COLO829 (cell line): ENCODE measurements at places on chromosomes 11 and 22.
A peak's percentile ranks its signal among the peaks of the same experiment; 100 is the strongest.

DNA sequence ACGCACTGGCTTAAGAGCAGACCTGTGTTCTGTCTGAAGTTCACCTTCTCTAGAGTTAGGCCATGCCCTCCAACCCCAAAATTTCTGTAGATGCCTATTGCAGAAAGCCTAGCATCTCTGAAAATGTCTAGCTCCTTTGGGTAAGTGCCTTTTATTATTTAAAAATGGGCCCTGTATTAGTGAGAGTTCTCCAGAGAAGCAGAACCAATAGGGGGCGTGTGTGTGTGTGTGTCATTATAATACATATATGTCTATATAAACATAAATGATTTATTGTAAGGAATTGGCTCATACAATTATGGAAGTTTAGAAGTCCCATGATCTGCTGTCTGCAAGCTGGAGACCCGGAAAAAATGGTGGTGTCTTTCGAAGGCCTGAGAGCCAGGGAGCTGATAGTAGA lies 144.7 kb downstream of the TTC17 start:
- DNase-seq, result no peak

GRCh38 chr11:13745165-13745564 lies 76.7 kb downstream of the FAR1 start:
- no peak for DNase-seq

GRCh38 chr11:130603335-130603906 lies 155.0 kb downstream of the ADAMTS15 start:
- DNase-seq, result no peak

DNA sequence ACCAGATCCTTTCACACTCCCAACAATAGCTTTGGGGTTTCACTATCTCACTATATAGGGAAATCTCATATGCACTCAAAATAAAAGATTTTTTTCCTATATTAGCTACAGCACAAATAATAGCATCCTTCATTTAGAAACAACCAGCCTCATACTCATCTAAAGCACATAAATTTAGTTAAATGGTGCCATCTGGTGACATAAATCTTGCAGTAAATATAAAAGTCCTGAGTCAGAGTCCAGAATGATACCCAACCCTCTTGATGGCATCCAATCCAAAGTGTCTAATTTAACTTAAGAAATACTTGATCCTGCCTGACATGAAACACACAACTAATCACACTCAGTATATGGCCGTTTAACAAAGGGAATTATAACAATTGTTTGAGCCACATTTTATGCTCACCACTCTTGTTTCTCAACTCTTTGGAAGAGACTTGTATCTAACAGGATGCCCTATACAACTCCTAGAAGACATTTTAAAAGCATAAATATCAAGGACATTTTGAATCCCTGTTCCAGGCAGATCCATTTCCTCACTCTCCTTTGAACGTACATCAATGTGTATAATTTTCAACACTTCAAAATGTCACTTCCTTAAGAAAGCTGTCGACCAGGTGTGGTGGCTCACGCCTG lies 36.2 kb downstream of the DLG2 start:
- peak; percentile 33 for DNase-seq

DNA sequence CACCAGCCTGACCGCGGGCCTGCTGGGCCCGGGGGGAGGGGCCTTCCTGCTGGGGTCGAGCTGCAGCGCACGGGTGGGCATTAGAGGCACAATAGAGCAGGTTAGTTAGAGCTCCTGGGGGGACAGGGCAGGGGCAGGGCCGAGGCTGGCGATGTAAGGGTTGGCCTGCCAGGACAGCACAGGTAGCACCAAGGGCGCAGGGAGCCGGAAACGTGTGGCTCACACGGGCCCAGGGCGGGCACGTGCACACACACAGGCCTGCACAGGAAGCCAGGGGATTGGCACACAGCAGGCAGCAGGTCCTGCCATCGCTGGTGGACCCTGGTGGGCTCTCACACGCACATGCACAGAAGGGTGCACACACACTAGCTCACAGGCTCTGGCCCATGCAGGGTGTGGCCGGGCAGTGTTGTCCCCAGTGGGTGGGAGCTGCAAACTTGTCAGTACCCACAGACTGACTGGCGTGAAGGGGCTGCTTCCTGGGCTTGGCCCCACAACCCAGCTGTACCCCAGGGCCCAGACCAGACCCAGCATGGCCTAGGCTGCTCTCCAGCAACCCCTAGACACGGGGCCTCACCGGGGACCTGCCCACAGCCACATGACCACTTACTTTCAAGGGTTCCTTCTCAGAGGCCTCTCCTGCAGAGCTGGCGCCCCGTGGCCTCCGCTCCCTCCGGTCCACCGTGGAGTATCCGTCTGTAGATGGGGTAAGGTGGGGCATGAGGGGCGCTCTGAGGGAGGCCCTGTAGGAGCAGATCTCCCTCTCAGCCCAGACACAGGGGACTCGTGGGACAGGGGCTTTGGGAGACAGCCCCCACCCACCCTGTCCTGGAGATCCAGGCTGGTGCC lies 29.9 kb upstream of the TXNRD2 start:
- no peak for DNase-seq

- no peak for DNase-seq
Observed at GRCh38 chr11:61062181-61062930, 39.9 kb upstream of the CD5 start.

DNA sequence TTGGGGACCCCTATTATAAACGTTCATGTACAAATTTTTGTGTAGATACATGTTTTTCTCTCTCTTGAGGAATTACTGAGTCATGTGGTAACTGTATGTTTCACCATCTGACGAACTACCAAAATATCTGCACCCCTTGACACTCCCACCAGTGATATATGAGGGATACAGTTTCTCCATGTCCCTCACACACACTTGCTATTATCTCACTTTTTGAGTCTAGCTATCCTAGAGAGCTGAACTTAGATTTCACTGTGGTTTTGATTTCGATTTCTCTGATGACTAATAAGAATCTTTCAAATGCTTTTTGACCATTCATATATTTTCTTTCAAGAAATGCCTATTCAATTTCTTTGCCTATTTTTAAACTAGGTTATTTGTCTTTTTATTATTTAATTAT lies 200.2 kb downstream of the PGR start:
- no peak for DNase-seq

GRCh38 chr11:40354121-40354520 lies 1105.3 kb downstream of the LRRC4C start:
- DNase-seq, result no peak

DNA sequence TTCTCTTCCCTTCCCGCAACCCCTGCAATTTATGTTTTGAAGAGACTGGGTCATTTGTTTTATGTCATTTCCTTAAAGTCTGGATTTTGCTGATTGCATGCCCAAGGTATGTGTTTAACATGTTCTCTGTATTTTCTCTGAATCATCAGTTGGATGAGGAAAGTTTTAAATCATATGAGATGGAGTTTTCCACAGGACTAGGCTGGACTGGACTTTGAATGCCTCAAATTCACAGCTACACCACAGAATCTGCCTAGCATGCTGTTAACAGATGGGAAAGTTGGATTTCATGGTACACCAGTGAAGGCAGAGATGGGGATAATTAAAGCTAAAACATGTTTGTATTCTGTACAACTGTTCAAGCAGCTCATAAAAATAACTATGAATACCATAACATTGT lies 62.6 kb downstream of the CWC15 start:
- DNase-seq, result no peak

DNA sequence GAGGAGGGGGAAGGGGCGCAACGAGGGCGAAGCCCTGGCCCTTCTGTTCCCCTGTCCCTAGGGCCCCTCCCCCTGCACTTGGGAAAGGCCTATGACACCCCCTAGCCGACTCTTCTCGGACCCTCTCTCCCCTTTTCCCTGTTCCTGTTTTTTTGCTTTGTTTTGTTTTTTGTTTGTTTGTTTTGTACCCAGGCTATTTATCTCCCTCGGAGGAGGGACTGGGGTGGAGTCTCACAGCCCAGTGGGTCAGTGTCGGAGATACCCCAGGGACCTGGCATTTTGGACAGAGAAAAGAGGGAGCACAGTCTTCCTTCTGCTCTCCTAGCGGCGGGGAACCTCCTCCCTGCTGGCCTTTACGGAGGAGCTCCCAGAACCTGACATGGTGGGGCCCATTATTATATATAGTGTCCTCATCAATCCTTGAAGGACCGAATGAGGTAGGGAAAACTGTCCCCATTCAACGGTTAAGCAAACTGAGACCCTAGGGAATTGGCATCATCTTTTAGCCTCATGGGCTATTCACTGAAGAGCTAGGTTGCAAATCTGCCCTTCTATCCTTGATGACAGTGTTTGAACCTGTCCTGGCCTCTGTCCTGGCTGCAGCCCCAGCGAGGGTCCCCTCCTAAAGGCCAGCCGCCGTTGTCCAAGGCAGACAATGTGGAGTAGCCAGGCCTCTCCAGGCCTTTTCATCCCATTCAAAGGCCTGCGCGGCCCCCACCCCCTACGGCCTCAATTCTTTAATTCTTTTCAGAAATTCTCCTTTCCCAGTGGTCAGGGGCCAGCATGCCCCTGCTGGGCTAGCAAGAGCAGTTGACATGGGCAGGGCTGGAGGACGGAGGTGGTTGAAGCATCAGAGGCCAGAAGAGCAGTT lies 911 bp downstream of the EMID1 start:
- DNase-seq, result no peak

DNA sequence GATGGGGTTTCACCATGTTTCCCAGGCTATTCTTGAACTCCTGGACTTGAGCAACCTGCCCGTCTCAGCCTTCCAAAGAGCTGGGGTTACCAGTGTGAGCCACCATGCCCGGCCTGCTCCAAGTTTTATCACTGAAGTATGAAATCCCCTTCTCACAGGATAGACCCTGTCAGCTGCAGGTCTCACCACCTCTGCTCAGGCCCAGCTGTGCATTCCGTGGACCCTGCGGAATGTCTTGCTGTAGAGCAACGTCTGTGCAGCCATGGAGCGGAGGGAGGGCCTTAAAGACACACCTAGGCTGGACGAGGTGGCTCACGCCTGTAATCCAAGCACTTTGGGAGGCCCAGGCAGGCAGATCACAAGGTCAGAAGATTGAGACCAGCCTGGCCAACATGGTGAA lies 625.4 kb downstream of the BRD1 start:
- no peak for DNase-seq

DNA sequence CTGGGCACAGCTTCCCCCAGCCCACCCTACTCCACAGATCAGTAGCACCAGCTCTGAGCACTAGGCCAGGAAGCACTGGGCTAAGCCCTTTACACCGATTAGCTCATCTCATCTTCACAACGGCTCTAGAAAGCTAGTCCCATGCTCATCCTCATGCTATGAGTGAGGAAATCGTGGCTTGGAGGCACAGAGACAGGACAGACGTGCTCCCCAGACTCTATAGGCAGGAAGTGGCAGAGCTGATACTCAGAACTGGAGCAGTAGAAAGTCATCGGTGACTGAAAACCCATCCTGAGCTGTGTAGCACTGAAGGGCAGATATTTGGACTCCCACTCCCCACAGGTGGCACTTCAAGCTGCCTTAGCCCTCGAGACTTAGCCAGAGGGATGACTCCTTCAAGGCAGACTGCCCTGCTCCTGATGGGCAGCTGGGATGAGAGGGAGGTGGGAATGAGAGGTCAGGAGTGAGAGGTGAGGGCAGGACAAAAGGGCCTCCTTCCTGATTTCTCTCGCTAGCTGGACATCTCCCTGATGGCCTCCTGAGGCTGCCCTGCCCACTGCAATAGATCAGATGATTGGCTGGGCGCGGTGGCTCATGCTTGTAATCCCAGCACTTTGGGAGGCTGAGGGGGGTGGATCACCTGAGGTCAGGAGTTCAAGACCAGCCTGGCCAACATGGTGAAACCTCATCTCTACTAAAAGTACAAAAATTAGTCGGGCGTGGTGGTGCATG lies 9.7 kb downstream of the CD5 start:
- DNase-seq, result no peak

- peak; percentile 80 for DNase-seq
Observed at GRCh38 chr11:7442588-7443215, 42.6 kb upstream of the OLFML1 start.

DNA sequence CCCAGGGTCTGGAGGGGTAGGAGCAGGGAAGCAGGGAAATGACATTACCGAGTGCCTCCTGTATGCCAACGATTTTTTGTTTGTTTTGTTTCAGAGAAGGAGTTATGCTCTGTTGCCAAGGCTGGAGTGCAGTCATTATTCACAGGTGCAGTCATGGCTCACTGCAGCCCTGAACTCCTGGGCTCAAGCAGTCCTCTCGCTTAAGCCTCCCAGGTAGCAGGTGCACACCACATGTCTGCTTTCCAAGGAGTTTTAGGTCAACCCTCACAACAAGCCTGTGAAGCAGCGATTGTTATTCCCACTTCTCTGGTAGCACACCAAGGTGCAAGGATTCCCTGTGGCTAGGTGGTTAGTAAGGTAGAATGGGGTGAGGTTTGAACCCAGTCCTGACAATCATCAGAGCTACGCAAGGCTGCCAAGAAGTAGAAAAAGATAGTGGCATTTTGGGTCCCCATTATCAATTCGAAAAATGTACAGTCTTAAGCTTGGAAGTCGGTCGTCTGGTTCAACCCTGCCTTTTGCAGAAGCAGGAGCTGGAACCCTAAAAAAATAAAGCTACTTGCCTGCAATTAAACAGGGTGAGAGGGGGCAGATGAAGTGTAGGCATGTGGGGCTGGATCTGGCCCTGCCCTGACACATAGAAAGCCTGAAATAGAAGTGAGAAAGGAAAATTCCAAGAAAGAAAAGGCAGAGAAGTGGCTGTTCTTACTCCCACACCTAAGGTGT lies 9.1 kb downstream of the UCP3 start:
- DNase-seq, result no peak

- DNase-seq, result no peak
Observed at GRCh38 chr11:104704888-104705287, 193.4 kb downstream of the CASP12 start.

GRCh38 chr11:133162227-133162626 lies 370.1 kb downstream of the OPCML start:
- no peak for DNase-seq

DNA sequence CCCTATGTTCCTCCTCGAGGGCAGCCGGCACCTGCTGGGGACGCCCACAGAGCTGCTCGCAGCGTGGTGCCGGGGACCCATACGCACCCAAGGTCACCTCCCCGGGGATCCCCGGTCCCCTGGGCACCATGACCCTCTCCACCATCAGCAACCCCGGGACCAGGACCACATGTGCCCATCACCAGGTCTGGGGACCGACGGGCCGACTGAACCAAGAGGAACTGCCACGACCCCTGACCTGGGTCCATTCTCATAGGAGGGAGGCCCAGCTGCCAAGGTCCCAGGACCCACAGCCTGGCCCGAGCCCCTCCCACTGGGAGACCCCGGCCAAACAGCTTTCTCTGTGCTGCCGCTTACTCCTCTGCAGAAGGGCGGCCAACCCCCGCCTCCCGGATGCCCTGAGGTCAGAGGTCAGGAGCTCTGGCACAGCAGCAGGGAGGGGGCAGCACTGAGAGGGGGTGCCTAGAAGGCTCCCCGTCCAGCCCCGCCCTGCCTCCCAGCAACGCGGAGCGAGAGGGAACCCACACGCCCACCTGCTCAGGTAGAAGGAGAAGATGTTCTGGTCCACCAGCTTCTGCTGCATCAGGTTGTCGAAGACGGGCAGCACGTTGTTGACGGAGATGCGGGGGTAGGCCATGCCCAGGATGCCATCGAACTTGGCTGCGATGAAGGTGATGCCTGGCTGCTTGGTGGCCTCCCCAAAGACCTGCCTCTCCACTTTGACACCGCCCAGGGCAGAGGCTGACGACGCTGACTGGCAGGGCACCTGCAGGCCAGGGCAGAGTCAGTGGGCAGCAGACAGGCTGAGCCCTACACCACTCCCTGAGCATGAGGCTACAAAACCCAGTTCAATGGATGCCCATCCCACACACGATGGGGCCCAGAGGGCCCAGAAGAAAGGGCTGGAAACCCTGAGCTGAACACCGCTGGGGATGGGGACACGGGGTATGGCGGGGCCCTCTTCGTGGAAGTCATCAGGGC lies 6.6 kb downstream of the CTSD start:
- no peak for DNase-seq

GRCh38 chr11:78991681-78992080 lies 417.0 kb upstream of the NARS2 start:
- no peak for DNase-seq
